ENCODE measurements at places on chromosomes 16 and 17. TPM values are rescaled to one million over a fixed set of nuclear protein-coding genes. Genes with fewer than 3 reads are reported as not detected.

The WNT9B gene
- total RNA-seq: not detected

The SMARCE1 gene
- total RNA-seq: 117 TPM

The HOXB4 gene
- 6.4 TPM for total RNA-seq

The CDK5R1 gene
- total RNA-seq: 8.4 TPM

The CCL14 gene
- not detected for total RNA-seq

The KRT32 gene
- total RNA-seq: not detected

The DPEP2 gene
- 28.6 TPM for total RNA-seq

The CD300LG gene
- not detected for total RNA-seq

The NACA2 gene
- total RNA-seq: not detected

- no peak for DNase-seq
Observed at GRCh38 chr17:64390044-64390443, 616 bp downstream of the PECAM1 start.

DNA sequence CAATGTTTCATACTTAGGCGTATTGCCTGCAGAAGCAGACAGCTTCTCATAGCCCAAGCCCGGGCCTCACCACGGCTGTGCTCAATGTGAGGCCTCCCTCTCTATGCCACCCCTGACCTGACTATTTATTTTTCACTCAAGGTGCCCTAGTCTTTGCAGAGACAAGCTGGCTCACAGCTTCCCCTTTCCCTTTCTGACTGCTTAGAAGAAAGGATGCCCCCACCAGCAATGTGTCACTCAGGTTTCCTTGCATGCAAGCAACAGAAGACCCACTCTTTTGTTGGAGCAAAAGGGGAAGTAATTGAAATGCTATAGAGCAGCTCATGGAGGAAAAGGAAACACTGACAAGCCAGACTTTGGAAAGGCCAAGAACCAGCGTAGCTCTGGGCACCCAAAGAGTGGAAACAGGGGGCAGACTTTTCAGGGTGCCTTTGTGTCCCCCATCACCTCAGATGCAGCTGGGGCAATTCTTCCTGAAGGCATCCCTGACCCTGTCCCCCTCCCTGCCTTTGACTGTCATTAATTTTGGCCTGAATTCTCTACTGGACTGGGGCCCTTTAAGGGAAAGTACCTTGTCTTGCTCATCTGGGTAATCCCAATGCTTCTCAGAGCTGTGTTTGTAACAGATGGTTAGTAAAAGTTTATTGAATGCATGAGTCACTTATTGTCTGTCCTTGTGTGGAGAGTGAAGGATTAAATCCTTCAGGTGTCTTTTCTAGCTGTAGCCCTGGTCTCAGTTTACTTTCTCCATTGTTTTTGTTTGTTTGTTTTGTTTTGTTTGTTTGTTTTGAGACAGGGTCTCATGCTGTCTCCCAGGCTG, 17.8 kb downstream of the RGS9 start:
- no peak for DNase-seq

- no peak for DNase-seq
Observed at GRCh38 chr17:30677550-30678249, 146.8 kb downstream of the CRLF3 start.

GRCh38 chr17:1343554-1343953, 56.5 kb downstream of the YWHAE start:
- no peak for DNase-seq

DNA sequence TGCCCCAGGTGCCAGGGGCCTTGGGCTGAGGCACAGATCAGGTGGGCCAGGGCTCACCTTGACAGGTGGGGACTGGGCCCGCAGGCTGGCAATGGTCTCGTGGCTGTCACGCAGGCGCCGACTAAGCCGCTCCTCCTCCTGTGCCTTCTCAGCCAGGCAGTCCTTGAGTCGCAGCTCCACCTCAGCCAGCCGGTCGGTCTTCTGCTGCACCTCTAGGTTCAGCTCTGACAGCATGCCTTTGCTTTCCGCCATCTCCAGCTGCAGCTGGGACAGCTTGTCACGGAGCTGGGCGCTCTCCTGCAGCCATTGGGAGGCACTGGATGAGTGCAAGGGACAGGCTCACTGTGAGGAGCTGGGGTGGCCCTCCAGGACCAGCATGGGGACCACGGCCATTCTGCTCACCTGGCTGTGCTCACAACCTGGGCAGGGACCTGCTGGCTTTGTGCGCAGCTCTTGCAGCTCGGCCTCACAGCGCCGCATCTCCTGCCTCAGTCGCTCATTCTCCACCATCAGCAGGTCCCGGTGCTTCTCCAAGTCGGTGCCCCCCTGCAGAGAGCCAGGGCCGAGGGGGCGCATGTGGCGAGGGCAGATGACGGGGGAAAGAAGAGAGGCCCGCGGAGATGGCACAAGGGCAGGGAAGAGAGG, 31.0 kb downstream of the KIFC3 start:
- DNase-seq: no peak

- DNase-seq: no peak
Observed at GRCh38 chr17:74527081-74527480, 4.2 kb downstream of the CD300LB start.

DNA sequence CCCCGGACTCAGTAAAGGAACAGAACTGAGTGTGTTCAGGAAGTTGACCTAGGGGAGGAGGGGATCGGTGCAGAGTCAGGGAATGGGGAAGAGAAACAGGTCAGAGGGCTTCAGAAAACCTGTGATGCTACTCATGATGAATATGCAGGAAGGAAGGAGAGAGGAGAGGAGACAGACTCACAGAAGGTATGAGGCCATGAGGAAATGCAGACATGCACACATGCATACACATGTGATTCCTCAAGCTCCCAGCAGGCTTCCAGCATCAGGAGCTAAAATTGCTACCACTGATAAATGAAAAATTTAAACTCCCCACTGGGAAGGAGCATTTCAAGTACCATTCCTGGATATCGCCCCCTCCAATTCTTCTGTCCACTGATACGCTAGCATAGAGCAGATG, 262.6 kb downstream of the SLC39A11 start:
- DNase-seq: no peak

GRCh38 chr17:72763981-72764380, 328.5 kb downstream of the SLC39A11 start:
- DNase-seq: no peak

DNA sequence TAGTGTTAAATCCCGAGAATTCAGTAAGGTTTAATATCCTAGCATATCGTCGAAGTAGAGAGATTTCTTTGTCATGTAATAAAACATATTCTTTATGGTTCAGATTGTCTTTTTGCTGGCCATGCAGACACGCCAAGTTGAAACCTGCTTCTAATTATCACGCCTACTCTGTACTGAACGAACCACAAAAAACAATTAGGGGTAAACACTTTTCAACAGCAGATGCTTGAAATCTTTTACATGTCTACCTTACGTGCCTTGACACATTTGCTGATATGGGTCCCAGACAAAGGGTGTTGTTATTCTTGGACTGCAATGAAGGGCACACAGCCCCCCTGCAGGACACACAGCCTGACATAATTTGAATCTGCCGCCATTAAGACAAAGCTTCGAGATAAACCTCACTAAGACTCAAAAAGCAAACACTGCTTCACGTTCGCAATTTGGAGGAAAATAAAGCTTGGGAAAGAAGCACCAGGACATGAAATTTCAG, 13.3 kb downstream of the WIPI1 start:
- DNase-seq: no peak

DNA sequence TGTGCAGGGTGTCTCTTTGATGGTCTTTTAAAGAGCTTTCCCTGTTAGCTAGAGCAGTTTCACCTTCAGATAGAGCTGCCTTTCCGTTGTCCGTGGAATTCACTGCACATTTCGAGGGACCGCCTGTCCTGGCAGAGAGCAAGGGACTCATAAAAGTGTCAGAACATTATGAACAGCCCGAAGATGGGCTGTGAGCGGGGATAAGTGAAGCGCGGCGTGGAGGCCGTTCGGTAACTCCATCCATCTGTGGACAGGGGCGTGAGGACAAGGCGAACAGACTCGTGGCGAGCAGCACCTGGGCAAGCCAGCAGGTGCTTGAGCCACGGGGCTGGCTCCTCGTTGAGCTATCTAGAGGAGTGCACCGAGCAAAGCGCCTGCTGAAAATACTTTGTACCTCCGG, 371.2 kb downstream of the MAF start:
- no peak for DNase-seq

DNA sequence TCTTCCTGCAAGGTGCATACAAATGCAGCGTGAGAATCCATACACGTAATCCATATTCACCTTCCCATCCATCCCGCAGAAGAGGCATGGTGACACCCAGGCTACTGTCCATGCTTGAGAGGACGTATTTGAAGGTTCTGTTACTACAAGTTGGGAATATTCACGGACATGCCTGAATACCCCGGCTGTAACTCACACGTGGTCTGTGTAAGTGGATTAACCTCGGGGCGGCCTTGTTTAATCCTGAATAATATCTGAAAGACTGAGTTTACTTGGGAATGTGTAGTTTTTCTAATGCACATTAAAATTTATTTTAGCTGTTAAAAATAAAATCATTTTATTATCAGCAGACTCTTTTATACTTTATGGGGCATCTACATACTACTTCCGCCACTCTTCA, 13.1 kb downstream of the CPSF4L start:
- DNase-seq: no peak

DNA sequence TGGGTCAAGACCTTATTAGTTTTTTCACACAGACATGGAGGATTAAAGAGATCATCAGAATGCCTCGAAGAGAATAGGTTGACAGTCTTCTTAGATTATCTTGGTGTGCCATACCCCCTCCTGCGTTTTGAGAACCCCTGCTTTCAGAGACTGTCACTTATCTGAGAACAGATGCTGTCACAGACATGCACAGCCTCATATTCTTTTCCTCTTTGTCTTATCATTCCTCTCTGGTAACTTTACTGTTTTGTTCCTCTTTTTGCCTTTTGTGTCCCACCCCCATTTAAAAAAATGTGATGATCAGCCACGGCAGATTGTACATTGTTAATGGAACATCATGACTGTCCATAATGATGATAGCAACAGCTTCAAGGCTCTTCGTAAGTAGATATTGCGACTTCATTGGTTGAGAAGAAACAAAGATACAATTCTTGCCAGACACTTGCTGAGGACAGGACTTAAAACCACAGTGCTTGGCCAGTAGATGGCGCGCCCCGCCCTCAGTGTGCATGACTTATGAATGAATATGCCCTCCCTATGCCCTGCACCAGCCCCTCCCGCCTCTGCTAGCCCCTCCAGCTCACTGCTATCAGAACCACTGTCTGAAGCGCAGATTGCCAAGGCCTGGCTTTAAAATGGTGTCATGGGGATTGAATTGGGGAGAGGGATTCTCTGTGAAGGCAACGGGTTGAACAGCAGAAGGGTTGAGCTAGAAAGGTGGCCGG, 2.6 kb upstream of the PITPNC1 start:
- DNase-seq: peak; percentile 89

DNA sequence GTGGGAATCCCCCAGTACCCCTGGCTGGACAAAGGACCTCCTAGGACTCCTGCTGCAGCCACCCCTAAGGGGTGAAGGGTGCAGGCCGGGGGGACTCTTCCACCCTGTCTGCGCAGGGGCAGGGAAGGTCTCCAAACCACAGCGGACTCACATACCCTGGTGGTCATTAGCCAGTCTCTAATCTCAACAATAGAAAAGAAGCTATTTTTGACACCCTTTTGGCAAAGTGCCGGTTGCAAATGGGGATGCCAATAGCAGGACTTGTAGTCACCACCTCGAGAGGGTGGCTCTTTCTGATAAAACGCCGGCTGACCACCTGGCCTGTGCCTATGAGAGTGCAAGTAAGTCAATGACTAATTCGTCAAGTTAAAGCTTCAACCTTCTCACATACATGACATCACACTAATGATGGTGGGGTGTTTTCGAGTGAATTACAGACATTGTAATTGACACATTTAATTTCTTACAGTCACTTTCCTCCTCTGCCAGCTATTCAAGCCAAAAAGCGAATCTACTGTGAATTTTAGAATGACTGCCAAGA, 23.1 kb upstream of the DNAH17 start:
- no peak for DNase-seq

GRCh38 chr17:76247304-76247703, 7.0 kb upstream of the RNF157 start:
- no peak for DNase-seq

DNA sequence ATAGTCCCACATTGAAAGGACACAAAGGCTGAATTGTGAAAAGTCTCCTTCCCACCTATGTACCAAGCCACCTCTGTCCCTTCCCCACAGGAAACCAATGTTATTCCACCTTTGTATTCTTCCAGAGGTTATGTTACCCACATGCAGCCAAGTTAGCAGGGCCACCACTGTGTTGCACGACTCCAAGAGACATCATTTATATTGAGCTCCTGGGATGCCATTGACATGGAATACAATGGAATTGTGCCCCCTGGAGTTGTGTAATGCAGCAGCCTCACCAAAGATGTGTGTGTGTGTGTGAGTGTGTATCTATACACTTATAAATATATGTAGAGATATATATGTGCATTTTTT, 21.6 kb upstream of the MSI2 start:
- no peak for DNase-seq

- no peak for DNase-seq
Observed at GRCh38 chr17:48961516-48962233, 6.7 kb downstream of the GIP start.

GRCh38 chr16:15672514-15673167, 22.6 kb downstream of the NDE1 start:
- DNase-seq: peak; percentile 77
